NCI-H460 (cell line): ENCODE measurements at places on chromosomes 6 and 20.

DNA sequence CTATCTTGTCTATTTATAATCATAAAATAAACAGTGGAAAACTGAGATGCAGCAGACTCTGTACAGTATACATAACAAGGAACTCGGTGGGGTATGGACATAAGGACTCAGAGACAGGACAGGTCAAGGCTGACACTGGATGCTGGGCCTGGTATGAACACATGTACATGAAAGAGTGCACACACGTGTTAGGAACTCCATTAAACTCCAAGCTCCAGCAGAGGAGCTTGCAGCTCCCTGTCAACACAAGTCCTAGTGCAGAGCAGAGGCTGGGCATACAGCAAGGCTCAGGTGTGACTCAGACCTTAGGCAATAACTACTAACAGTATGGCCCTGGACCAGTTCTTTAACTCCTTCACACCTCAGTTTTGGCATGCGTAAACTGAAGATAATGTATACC lies 17.1 kb downstream of the NAPB start:
- DNase-seq = no peak

- no peak for DNase-seq
Measured at GRCh38 chr6:97293198-97293696, 10.2 kb upstream of the MMS22L start.

- DNase-seq = no peak
Measured at GRCh38 chr20:15674253-15675060, 898.8 kb downstream of the KIF16B start.

- DNase-seq = no peak
Measured at GRCh38 chr6:129981598-129981997, 36.8 kb upstream of the L3MBTL3 start.

GRCh38 chr6:149755300-149756260 lies 6.0 kb downstream of the PCMT1 start:
- no peak for DNase-seq

GRCh38 chr6:12490904-12491571 lies 200.9 kb downstream of the EDN1 start:
- no peak for DNase-seq

- no peak for DNase-seq
Measured at GRCh38 chr6:44245912-44246662, 814 bp upstream of the HSP90AB1 start.

DNA sequence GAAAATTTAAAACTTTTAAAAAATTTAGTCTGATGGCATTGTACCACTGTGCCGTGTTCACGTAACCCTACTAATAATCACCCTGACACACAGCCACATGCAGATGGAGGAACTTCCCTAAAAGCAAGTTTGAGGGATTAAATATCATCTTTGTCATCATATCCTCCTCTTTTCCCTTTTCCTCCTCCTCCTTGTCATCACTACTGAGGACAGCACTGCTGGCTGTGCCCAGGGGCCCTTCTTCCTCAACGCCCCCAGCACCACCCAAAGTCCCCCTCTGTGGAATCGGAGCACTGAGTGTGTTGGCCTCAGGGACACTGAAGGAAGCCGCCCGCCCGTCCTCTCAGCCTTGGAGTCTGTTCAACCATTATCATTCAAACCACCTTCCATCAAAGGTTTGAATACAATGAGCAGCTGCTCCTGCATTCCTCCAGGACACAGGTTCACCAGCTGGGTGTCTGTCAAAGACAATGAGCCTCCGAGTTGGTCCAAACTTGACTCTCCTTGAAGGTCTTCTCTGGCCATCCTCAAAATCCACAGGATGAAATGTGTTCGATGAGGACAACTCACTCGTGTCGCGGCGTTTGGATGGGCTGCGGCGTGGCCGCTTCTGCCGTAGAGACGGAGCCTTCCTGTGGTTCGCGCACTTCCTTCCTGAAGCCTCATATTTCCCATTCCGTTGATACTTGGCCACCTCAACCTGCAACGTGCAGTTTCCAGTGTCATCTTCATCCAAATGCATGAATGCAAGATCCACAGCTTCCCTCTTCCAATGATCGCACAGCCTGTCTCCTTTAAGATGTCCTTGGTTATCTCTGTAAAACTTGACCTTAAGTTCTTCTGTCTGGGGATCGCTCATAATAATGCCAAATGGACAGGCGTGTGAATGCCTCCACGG lies 23.3 kb downstream of the NQO2 start:
- no peak for DNase-seq

DNA sequence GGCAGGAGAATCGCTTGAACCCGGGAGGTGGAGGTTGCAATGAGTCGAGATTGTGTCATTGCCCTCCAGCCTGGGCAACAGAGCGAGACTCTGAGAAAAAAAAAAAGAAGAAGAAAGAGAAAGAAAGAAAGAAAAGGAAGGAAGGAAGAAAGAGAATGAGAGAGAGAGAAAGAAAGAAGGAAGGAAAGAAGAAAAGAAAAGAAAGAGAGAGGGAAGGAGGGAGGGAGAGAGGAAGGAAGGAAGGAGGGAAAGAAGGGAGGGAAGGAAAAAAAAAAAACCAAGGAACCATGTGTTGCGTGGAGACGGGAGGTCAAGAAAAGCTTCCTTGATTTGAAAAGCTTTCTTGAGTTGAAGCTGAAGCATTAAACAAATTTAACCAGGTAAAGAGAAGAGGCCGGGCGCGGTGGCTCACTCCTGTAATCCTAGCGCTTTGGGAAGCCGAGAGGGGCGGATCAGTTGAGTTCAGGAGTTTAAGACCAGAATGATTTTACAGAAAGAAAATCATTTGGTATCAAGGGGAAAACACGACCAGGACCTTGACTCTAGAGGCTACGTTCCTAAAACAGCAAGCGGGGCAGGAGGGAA lies 90.5 kb upstream of the PRSS16 start:
- no peak for DNase-seq
